ENCODE measurements at places on chromosomes 1 and 21.

- DNase-seq: no peak
Measured at GRCh38 chr1:220336391-220337031, 64.3 kb upstream of the RAB3GAP2 start.

DNA sequence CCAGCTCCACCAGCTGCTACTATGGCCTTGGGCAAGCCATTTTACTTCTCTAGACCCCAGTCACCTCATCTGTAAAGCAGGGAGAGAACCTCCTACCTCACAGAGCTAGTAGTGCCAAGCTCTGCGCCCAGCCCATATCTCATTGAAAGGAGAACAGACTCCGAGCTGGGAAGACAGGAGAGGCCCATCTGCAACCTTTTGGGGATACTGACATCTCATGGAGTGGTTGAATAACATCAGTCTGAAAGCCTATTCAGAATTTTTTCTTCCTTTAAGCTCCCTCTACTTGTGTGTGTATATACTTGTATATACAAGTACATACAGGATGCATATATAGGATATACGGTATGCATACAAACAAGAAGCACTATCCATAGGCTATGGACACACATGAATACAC is 279.5 kb upstream of the POU3F1 start:
- DNase-seq: no peak

DNA sequence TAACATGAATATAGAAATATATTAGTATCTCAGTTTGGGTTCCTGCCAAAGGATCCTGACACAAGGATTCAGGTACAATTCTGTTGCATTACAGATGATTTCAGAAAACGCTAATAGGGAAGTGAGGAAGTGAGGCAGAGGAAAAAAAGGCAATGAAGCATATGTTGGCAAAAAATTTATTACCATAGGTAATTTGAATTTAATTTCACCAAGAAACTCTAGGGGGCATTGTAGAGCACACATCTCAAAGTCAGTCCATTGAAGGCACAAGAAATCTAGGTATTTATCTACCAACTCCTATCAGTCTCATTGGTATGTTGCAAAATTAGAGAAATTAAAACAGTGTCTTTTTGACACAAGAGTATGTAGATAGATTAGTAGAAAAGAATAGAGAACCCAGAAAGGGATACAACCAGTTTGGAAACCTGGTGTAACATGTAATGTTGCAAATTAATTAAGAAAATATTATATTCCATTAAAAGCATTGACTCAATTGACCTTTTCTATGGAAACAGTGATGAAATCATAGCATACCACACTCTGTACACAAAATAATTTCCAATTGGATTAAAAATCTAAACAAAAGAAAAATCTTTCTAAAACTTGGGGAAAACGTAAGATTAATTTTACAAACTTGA is 104.9 kb upstream of the SNX7 start:
- no peak for DNase-seq

GRCh38 chr1:191760016-191760415 is 398.2 kb upstream of the RGS18 start:
- DNase-seq: no peak

DNA sequence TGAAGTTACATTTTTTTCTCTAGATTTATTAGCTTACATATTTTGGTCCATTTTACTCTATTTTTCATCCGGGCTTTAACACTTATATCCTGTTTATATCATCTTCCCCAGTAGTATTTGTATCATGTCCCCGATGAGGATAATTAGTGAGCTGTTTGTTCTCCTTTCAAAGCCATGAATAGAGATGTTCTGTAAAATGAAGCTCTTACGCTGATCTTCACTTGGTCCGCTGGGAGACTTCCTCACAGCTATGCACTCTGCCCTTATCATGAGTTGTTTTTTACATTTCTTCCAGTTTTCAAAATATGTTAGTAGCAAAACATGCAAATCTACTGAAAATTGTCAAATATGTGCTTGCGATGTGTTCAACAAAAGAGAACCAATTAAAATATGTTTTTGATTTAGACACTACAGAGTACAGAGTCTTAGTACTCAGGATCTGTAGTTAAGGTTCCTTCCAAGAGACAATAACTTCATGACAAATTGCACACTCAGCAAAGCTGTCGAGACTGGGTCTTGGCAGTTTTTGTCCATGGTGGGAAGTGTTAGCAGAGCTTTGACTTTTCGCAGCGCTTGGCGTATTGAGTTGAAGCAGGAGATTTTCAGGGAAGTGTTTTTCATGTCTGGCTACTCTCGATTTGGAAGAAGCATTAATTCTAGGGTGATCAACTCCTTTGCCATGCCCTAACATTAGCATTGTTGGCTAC is 292.0 kb upstream of the ADAMTS5 start:
- DNase-seq: no peak

- DNase-seq: no peak
Measured at GRCh38 chr1:22618056-22618455, 18.4 kb upstream of the C1QA start.

DNA sequence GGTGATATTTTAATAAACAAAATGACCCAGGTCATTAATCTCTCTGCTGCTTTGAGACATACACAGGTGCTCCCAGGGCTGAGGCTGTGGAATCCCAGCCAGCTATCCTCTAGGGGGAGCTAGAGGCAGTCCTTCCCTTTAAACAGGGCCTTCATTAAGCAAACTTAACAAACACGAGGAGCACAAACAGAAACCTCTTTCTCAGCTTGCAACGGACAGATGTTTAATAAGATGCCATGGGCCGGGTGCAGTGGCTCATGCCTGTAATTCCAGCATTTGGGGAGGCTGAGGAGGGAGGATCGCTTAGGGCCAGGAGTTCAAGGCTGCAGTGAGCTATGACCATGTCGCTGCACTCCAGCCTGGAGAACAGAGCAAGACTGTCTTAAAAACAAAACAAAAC is 106.7 kb downstream of the HIVEP3 start:
- no peak for DNase-seq

GRCh38 chr1:225851805-225852204 is 30.4 kb downstream of the TMEM63A start:
- DNase-seq: no peak

GRCh38 chr1:192010406-192010805 is 147.9 kb upstream of the RGS18 start:
- DNase-seq: no peak

- no peak for DNase-seq
Measured at GRCh38 chr1:147738129-147738528, 22.3 kb downstream of the GJA5 start.

- no peak for DNase-seq
Measured at GRCh38 chr1:19412654-19413053, 72.7 kb downstream of the CAPZB start.

DNA sequence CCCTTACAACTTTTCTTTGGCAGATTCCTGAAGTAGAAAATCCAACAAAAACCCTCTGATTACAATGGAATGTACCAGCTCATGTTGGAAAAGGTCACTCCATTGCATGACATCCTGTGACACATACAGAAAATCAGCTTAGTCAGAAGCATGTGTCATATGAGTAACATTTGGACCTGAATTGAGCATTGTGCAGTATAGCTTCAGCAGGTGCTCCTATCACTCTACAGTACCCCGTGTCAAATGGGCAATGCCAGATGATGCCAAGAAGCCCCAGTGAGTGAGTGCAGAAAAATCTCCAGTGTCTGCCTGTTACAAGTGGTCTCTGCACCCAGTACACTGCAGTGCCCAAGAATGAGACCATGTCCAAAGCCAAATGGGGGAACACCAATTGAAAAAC is 129.7 kb upstream of the RUNX1 start:
- DNase-seq: no peak

GRCh38 chr1:223780318-223780717 is 65.4 kb downstream of the TP53BP2 start:
- no peak for DNase-seq
